Fibroblast of skin of left quadriceps (primary cell): ENCODE measurements at places on chromosomes 6 and 20.

GRCh38 chr20:60272790-60273189 lies 314.6 kb downstream of the CDH26 start:
- no peak for DNase-seq

DNA sequence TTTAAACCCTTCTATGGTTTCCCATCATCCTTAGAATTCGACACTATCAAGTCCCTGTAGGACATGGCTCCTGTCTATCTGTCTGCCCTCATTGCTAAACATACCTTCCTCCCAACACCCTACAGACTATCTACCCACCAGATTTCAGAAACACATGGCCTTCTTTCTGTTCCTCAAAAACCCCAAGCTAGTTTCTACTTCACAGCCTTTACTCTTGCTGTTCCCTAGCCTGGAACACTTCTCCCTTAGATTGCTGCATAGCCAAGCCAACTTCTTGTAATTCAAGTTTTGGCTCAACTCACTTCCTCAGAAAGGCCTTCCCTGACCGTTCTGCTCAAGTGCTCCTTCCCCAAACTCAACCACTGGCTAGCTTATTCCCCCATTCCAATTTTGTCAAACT lies 156.2 kb downstream of the BTBD9 start:
- DNase-seq = no peak

DNA sequence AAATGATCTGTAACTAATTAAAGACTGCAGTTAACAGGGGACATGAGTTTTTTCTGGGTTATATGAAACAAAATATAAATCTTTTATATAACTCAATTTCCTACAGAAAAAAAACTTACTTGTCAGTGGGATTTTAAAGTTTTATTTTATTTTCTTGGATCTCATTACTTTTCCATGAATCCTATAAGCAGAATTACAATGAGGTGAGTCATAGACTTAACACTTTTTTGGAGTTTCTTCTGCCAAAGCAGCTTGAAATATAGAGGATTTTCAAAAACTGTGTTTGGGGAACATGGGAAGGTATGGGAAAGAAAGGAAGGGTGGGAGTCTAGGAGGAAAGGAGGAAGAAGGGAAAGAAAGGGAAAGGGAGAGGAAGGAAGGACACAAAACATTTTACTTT lies 130.7 kb downstream of the AIG1 start:
- DNase-seq = peak; percentile 61

DNA sequence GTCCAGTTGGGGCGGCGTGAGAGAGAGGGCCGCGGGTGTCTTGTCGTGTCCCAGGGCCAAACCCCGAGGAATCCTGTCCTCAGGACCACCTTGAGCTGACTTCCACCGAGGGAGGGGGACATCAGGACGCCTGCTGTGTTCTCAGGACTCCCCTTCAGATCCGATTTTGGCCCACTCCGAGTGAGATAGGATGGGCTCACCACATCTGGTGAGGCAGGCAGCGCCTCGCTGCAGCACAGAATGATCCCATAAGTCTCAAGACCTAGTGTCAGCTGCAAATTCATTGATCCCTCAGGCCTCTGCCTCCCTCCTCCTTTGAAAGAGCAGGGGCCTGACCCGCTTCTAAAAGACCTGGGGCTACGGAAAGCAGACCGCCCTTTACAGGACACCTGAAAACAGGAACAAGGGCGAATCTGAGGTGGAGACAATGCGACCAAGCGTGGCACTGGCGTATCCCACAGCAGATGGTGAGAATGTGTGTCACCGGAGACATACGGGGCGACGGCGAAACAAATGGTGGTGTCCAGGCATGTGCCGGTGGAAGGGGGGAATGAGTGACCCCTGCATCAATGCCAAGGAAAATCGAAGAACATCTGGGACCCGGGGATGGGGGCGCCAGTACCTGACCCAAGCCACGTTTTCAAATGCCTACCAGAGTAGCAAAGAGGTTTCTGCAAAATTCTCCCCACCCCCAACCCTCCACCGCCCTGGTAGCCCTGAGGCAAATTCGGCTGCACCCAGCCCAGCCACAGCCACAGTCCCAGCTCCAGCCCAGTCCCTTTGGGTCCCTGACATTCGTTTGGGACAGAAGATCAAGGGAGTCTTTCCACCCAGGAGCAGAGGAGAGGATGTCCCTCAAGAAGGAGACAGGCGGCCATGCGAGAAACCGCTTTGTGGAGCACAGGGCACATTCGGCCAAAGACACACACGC lies 162.1 kb upstream of the ZNF337 start:
- DNase-seq = no peak

- no peak for DNase-seq
These were observed 32.9 kb downstream of the PGM3 start for GRCh38 chr6:83160167-83160566.

DNA sequence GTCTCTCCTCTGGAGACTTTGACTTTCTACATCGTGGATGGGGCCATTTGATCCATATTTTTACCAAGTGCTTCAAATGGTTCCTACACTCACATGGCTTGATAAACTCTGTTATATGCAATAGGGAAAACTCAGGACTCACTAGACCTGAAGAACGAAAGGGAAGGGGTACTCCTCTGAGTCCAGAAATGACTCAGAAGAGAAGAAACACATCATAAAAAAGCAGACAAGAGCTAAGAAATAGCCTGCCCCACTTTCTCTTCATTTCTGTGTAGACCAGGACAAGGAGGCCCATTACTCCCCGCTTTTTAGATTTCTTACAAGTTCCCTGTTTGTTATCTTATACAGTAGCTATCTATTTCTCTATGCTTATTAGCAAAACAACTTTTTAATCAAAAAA lies 369.8 kb upstream of the ARID1B start:
- no peak for DNase-seq

- no peak for DNase-seq
These were observed 48.5 kb downstream of the TRIM27 start for GRCh38 chr6:28875191-28875747.

GRCh38 chr6:116266803-116267202 lies 12.9 kb downstream of the TSPYL1 start:
- DNase-seq = no peak

GRCh38 chr6:42693725-42694323 lies 28.6 kb downstream of the PRPH2 start:
- DNase-seq = no peak
